ENCODE measurements at places on chromosomes 6 and 20.

- DNase-seq: no peak
Measured at GRCh38 chr6:17712576-17712975, 5.9 kb upstream of the NUP153 start.

- no peak for DNase-seq
Measured at GRCh38 chr6:159104931-159105330, 60.1 kb upstream of the TAGAP start.

- DNase-seq: no peak
Measured at GRCh38 chr6:111653979-111654378, 48.3 kb upstream of the TRAF3IP2 start.

DNA sequence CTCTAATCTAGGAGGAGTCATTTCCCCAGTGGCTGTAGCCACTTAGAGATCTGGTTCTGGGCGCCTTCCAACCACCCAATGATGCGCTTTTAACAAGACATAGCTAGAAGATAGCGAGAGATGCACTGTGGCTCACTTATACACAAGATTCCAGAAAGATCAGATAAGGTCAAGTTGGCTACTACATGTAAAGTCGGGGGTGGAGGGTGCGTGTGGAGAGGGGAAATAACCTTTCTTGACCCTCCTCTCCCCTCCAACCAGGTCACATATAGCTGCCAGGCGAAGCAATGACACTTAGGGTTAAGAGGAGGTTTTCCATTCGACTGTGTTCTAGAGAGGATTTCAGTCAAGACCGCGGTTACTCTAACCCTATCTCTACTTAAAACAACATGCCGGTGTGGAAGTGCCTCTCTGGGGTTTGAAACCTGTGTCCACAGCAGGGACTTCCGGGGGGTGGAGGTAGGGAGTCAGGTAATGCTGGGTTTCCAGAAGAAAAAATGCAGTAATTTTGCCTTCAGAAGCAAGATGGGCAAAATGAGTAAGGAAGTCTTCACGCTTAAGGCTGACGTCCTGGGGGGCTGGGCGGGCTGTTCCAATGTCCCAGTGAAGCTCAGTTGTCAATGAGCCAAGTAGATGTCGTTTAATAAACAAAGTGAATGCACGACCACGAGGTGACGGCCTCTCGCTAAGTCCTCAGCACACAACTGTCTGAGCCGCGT is 1.8 kb upstream of the SIM1 start:
- no peak for DNase-seq

DNA sequence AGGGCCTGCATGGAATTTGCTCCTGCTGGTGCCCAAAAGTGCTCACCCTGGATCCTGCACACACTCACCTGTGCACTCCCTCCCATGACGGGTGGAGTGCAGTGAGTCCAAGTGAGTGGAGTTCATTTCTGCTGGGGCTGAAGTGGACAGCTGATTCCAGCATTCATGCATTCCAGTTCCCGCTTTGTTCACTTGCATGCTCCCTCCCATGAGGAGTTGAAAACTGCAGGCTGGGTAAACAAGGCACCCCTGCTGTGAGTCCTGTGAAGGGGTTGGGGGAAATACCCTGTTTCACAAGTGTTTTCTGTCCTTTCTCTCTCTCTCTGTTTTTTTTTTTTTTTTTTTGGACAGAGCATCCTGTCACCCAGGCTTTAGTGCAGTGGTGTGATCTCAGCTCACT is 454.1 kb upstream of the NOX3 start:
- no peak for DNase-seq

GRCh38 chr6:140043762-140044378 is 669.4 kb upstream of the CITED2 start:
- DNase-seq: peak; percentile 8

DNA sequence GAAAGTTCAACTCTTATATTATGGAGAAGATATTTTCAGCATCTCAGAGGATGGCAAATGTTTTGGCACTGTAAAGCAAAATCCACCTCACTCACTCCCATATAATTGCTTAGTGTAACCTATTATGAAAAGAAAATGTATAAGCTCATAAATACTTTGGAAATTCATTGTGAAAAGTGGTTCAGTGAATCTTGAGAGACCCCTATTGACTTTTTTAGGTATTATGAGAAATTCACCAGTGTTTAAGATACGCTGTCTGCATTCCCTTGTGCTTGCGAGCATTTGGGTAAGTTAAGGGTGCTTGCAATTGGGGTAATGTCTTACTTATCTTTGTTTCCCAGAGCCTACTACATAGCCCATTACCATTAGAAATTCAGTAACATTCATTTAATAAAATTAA is 66.3 kb upstream of the BMP5 start:
- DNase-seq: no peak

DNA sequence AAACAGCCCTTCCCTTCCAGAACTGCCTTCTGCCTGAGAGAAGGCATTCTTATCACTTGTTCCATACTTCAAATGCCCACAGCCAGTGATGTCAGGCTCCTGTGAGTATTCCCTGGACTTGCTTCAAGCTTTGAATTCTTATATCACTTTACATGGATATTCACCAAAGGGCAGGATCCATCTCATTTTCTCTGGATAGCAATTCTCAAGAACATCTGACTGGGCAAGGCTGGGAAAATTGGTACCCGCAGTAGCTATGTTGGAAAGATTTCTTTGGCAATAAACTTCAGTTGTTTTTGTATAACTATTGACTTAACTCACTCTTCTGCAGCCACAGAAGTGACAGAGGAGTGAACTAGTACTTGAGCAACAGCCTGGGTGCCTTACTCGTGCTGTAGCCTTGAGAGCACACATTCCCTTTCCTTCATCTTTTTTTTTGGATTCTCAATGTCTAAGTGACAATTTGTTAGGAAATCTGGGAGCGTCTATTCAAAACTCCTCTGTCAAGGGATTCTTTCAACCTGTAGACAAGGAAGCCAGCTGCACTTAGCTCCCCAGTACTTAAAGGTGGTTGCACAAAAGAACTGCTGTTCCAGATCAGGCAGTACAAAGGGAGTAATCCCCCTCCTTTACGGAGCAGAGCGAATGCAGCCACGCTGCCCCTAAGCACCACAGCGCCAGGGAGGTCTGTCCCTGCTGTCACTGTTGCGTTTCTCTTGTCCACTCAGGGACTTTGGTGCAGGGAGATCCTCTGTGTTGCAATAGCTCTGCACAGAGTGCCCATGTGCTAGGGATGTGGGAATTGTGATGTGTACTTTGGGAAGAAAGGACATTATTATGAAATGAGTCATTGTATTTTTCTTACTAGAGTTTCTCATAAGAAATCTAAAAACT is 69.6 kb downstream of the JAG1 start:
- peak; percentile 86 for DNase-seq

GRCh38 chr20:53837126-53837826 is 233.1 kb downstream of the BCAS1 start:
- DNase-seq: no peak

- DNase-seq: no peak
Measured at GRCh38 chr20:56417911-56418310, 5.9 kb downstream of the CASS4 start.

- DNase-seq: no peak
Measured at GRCh38 chr6:156748504-156748903, 28.7 kb upstream of the ARID1B start.

DNA sequence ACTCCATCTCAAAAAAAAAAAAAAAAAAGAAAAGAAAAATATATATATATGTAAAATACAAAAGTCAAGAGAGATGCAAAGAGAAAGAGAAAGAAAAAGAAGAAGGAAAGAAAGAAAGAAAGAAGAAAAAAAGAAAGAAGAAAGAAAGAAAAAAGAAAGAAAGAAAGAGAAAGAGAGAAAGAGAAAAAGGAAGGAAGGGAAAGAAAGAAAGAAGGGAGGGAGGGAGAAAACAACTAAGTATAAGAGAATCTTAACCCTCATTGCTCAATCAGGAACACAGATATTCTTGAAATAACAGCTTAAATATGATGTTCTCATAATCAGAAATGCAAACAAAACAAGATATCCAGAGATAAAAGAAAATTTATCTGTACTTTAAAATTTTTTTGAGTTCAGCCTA is 54.4 kb upstream of the MARCKS start:
- DNase-seq: no peak

- DNase-seq: peak; percentile 76
Measured at GRCh38 chr6:137811121-137811915, 55.7 kb upstream of the TNFAIP3 start.

DNA sequence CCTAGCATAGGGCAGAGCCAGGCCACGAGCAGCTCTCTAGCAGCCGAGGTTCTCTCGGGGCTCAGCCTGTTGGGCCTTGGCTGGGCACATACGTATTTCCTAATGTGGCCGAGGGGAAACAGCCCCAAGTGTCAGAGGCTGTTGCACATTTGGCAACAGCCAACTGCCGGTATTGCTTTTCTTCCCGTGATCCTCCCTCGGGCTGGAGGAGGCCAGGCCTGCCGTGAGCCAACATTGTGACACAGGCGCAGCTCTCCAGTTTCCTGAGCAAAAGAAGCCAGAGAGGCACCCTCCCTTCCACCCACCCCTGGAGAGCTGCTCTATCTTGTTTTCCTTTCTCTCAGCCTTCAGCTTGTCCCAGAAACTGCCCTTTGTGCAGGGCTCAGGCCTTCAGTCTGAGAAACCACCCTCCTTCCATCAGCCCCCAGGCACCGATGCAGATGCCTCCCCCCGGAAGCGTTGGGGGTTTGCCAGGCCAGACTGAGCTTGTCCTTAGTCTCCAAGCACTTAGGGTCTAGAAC is 5.1 kb upstream of the BPI start:
- DNase-seq: no peak

GRCh38 chr6:156839591-156840001 is 62.4 kb downstream of the ARID1B start:
- DNase-seq: no peak

DNA sequence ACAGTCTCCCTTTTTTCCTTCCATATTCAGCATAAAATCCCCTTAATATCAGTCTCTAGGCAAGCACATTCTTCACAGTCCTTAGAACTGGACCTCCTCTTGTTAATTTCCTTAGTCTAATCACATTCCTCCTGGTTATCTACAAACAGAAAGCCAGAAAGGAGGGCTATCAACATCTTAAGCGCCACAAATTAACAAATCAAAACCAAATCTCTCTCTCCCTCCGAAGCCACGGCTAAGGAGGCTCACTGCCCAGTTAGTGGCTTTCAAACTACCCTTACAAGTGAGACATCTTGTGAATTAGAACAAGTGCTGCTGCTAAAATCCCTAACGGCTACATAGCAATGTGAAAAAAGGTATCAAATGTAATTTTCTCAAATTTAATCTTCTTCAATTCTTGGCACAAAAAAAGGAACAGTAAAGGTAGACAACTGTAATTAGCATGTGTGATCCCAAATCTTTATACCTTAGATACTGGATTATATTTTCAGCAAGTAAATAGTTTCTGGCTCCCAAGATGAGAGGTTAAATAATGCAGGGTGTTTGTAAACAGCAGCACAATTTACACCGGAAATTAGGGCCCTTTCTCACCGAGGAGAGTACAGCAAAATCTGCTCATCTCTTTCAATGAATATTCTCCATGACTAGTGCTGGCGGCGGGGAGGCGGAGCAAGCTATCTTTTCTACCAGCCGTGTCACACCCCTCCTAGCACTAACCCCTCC is 1.4 kb upstream of the TRIM39 start:
- DNase-seq: peak; percentile 62

GRCh38 chr20:34624629-34625028 is 52.3 kb downstream of the PIGU start:
- no peak for DNase-seq

GRCh38 chr6:151975795-151976194 is 168.3 kb downstream of the ESR1 start:
- DNase-seq: no peak

- no peak for DNase-seq
Measured at GRCh38 chr6:52391599-52391998, 28.5 kb upstream of the EFHC1 start.

DNA sequence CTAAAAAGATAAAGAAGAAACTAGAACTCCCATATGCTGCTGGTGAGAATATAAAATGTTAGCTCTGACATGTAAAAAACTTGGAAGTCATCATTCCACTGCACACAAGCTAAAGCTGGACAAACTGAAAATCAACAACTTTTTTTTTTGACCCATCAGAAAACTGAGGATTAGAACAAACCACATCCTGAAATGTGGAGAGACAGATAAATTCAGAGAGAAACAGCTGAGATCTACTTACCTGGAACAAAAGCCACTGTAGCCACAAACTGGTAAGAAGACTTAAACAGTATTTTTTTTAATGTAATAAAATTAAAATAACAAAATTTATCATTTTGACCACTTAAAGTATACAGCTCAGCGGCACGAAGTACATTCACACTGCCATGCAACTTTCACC is 408.5 kb upstream of the RGS17 start:
- no peak for DNase-seq

- no peak for DNase-seq
Measured at GRCh38 chr6:157036245-157036711, 259.1 kb downstream of the ARID1B start.

GRCh38 chr6:15090745-15091384 is 155.0 kb upstream of the JARID2 start:
- DNase-seq: no peak

DNA sequence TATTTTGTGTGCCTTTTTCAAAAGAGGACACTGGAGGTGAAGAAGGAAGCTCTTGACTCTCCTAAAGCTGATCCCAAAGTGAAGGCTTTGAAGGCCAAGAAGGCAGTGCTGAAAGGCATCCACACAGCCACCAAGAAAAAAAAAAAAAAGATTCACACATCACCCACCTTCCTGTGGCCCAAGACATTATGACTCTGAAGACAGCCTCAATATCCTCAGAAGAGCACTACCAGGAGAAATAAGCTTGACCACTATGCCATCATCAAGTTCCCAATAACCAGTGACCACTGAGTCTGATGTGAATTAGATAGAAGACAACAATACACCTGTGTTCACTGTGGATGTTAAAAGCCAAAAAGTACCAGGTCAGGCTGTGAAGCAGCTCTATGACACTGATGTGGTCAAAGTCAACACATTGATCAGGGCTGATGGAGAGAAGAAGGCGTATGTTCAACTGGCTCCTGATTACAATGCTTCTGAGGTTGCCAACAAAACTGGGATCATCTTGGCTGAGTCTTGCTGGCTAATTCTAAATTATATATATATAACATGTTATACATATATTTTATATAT is 59.4 kb downstream of the PLCG1 start:
- DNase-seq: no peak

DNA sequence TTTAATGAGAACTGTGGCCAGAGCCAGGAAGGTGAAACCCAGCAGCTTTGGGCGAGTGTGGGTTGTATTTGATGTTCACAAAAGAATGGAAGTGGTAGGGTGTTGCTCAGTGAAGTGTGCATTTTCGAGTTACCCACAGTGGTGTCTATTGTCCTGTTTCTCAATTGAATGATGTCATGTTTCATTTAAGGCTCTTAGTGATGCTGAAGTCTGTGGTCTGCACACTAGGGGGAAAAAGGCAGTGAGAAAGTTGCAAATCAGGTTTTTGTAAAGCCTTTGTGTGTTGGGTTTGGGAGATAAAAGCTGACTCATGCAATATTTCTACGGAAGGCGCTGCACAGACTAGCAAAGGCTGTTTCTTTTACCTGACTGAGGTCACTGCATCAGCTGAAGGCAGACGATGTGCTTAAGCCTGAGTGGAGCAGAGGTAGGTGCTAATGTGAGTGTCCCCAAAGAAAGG is 121.1 kb downstream of the PLEKHG1 start:
- no peak for DNase-seq

Measured in A549 (cell line).